Left hindlimb (tissue), 1 donor: ENCODE measurements at places on chromosomes 7 and 10.
A peak's percentile ranks its signal among the peaks of the same experiment; 100 is the strongest.

DNA sequence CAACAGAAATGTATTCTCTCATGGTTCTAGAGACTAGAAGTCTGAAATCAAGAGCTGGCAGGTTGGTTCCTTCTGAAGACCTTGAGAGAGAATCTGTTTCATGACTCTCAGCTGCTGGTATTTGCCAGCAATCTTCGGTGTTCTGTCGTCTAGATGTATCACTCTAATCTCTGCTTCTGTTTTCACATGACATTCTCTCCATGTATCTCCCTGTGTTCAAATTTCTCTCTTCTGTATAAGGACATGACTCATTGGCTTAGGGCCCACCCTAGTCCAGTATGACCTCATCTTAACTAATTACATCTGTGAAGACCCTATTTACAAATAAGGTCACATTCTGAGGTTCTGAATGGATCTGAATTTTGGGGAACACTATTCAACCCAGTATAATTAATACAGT is 82.3 kb downstream of the ANKRD7 start:
- DNase-seq = no peak

DNA sequence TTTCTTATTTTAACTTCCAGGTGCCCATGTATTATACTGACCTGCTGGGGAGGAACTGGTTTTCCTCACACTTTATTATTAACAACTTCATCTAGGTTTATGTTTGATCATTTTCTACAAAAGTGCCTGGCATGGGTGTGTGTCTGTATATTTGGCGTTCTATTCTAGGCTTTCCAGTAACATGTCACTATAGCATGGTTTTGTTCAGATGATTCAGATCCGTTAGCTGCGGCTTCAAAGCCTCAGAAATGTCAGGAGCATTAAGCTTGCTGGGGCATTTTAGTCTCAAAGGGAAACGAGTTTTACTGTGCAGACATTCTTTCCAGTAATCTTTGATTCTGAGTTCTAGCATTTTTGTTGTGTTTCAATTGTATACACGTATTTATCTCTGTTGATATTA is 2.3 kb downstream of the INPP5A start:
- DNase-seq = no peak

GRCh38 chr10:119166118-119166500 is 595 bp upstream of the SFXN4 start:
- no peak for DNase-seq

- DNase-seq = no peak
Measured at GRCh38 chr7:128037081-128037480, 5.8 kb upstream of the LRRC4 start.

GRCh38 chr10:103493362-103493915 is at the start of gene NEURL1:
NEURL1 (plus strand) TSS chr10:103493705; CDS start chr10:103494388, 683 bp downstream.
- peak; percentile 67 for DNase-seq

DNA sequence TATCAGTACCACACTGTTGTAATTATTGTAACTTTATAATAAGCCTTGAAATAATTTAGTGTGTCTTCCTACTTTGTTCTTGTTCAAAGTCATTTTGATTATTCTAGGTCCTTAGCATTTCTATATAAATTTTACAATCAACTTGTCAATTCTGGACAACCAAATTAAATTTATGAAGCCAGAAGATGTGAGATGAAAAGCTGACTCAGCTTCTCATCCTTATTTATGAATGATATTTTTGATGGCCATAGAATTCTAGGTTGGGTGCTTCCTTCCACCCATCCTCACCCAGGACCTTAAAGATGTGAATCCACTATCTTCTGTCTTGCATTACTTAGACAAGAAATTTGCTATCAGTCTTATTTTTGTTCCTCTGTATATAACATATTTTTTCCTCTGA is 261.1 kb downstream of the GFRA1 start:
- no peak for DNase-seq

GRCh38 chr10:52954407-52954806 is 181.8 kb upstream of the MBL2 start:
- no peak for DNase-seq

DNA sequence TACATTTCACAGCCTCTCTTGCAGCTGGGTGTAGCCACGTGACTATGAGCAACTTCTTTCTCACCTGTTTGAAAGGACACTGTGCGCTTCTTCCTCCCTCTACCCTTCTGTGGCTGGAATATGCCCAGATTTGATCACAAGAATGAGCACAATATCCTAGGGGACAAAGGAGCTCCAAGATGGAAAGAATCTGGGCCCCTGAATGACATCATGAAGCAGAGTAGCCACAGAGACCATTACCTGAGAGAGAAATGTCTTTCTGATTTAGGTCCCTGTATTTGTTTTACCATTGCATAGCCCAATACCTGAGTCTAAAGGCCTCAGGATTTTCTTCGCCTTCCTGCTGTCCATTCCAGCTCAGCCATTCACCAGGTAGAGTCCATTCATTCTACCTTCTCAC is 15.4 kb downstream of the ZNF503 start:
- no peak for DNase-seq
